ENCODE measurements at places on chromosomes 12 and 14.

DNA sequence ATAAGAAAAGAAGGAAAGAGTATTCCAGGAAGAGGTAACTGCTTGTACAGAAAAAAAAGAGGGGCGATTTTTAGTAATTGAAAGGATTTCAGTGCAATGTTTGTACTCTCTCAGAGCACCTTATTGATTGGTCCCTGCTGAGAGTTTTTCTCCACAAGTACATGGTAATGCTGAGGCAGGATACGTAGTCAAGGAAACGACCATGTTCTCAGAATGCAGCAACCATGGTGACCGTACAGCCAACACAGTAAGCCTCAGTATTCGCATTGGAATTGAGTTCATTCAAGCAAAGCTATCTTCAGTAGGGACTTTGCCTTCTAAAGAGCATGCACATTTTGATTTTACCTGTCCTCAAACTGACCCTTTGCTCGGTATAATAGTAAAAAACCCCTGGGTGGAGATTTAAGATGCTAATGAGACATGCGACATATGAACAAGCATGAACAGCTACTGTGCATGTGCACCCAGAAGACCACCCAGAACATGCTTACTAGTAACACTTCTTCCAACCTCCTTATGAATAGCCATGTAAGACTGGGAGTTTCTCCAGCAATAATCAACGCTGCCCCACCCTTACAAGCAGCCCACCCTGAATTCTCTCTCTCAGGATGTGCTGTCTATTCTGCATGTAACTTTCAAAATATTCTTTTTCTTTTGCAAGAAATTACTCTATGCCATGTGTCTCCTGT is 6.2 kb upstream of the SLC41A2 start:
- no peak for DNase-seq

DNA sequence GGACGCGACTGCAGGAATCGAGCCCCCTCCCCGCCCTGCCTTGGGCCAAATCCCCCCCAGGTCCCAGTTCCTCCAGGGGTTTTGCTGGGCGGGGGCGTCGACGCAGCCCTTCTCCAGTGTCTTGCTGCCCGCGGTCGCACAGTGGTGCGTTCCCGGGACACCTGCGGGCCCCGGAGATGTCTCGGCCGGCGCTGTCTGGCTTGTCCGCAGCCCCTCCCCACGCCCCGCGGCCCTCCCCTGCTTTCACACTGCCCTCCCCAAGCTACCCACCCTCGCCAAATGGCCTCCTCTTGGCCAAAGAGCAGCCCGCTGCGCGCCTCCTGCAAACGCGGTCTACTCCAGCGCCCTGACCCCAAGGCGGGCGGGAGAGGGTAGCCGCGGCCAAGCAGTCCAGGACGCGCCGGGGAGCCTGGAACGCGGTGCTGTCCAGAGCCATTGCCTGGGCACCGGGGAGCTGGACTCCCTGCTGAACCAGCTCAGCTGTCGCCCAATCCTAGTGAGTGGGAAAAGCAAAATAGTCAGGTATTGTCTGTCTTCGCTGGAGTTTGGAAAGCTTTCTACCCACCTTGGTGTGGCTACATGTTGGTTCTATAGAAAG is 122.0 kb downstream of the AACS start:
- no peak for DNase-seq

GRCh38 chr12:13534242-13534641 is 337.7 kb downstream of the EMP1 start:
- DNase-seq, result no peak

- DNase-seq, result no peak
Measured at GRCh38 chr14:33370426-33370825, 431.7 kb downstream of the NPAS3 start.

GRCh38 chr12:52041695-52042123 is 9.5 kb upstream of the NR4A1 start:
- DNase-seq, result peak; percentile 69

DNA sequence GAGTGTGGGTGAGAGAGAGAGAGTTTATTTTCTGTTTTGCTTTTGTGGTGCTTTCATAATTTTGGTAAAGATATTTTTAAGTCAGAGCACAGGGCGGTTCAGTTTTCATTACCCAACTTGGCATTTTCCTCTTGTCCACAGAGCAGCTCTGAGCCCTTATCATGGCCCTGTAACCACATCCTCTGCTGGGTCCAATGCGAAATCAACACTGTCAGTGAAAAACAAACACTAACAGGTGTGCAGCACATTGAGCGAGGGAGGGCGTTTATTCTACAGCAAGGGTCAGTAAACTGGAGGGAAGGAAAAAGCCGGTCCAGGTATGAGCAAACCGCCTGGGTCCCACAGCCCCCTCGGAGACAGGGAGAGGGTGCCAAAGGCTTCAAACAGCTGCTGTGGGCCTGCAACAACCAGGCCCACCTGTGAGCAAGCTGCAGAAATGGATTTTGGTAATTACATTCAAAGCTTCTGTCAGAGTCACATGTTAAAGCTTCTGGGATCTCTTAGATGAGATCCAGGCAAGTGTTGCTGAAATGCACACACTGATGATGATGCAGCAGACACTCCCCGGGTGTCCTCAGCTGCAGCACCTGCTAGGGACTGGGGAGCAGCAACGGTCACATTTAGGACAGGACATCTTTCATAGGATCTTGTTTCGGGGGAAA is 132.7 kb upstream of the DYRK2 start:
- DNase-seq, result no peak

GRCh38 chr12:78560633-78561032 is 303.9 kb upstream of the SYT1 start:
- DNase-seq, result no peak

DNA sequence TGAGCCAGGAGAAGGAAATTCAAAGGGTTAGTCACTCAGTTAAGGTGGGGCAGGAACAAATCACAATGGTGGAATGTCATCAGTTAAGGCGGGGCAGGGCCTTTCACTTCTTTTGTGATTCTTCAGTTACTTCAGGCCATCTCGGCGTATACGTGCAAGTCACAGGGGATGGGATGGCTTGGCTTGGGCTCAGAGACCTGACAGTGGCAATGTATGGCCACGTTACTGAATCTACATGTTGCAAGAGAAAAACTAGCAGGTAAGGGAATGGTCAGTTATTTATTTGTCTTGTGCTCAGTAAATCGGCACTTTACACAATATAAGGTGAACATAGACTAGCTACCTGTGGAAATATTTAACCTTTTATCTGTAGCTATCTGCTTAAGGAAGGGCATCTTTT is 11.9 kb downstream of the SLCO1B3 start:
- DNase-seq, result no peak

- DNase-seq, result peak; percentile 53
Measured at GRCh38 chr12:110270125-110270962, 10.7 kb upstream of the ATP2A2 start.

DNA sequence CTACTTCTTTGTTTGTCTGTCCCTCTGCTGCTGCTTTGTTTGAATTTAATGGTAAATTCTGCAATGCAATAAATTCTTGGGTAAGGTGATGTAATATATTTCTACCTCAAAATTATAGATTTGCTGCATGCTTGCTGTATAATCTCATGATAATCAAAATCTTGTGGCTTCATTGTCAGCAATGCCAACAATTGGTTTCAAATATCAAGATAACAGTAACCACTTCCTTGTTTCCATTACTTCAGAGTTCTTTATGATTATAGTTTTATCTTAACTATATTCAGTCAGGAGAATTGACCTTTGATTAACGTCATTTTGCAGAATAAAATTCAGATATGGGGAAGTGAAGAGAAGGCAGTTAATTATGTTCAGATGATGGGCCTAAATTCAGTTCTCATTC is 30.2 kb upstream of the RNU6-8 start:
- DNase-seq, result no peak

GRCh38 chr12:106631150-106631549 is 48.3 kb downstream of the RFX4 start:
- DNase-seq, result no peak

DNA sequence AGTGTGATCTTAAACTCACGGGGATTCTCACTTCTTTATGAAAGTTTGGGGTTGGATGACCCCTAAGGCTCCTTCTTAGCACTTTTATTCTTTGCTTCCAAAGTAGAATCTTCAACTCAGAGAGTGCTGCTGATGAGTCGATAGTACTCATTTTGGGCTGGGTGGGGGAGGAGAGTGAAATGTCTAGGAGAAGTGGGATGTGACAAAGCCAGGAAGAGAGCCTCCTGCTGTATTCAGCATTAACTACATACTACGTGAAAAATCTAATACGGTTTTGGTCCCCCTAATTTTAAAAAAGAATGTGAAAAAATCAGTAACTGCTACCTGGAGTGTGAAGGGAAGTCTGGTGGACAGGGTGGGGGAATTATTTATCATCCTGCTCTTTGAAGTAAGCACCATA is 148.3 kb downstream of the SAMD4A start:
- peak; percentile 24 for DNase-seq

GRCh38 chr14:89226801-89227495 is 190.1 kb downstream of the FOXN3 start:
- DNase-seq, result no peak

GRCh38 chr12:29245246-29245645 is 96.2 kb downstream of the FAR2 start:
- no peak for DNase-seq

DNA sequence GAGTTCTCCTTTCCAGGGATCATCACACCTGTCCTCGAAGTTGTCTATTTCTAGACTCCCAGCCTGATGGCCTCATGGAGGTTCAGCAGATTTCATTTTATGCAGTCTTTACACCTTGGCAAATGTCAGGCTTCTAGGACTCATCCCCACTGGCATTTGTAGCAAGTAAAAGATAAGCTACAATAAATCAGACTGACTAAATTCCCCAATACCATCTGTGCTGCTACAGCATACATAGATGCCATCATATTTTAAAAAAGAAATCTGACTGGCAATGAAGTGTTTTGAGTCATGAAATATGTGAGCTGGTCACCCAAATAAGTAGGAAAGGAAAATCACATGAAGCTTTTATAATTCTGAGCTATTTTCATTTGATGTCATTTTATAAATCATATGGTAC is 55.3 kb downstream of the KCNC2 start:
- no peak for DNase-seq

GRCh38 chr14:97056086-97056485 is 258.9 kb downstream of the VRK1 start:
- no peak for DNase-seq

DNA sequence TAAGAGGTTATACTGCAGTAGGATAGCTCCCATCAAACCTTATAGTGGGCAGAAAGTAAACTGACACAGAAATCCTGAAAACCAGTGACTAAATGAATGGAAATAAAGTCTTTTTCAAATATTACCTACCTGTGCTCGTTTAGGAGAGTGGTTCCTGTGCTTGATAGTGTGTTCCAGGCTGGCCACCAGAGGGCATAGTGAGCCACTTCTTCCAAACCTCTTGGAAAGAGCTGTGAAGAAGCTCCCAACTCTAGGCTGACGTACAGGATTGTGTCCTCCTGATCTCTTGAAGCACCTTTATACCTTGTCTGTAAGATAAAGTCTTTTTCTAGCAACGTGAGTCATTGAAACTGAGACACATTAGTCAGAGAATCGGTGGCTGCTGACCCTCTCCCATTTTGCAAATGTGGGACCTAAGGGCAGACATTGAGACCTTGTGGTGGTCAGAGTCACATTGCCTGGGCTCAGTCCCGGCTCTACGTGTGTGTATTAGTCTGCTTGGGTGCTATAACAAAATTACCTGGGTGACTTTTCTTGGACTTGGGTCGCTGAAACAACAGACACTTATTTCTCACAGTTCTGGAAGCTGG is 17.6 kb downstream of the TDP1 start:
- DNase-seq, result peak; percentile 80

DNA sequence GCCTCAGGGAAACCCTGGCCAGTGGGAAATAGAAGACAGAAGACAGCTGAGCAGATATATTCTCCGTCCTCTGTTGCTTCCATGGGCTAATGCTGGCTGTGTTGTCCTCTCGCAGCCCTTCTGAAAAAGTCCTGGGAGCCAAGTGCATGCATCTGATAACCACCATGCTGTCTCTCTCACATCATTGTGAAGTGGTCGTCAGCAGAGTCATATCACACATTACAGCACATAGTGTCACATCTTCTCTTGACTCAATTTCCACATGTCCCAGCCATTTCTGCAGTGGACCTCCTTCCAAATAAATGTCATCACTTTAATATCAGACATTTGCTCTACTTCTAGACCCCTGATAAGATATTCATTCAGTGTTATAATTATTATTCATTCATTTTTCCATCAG is 3.8 kb downstream of the TAS2R20 start:
- no peak for DNase-seq

DNA sequence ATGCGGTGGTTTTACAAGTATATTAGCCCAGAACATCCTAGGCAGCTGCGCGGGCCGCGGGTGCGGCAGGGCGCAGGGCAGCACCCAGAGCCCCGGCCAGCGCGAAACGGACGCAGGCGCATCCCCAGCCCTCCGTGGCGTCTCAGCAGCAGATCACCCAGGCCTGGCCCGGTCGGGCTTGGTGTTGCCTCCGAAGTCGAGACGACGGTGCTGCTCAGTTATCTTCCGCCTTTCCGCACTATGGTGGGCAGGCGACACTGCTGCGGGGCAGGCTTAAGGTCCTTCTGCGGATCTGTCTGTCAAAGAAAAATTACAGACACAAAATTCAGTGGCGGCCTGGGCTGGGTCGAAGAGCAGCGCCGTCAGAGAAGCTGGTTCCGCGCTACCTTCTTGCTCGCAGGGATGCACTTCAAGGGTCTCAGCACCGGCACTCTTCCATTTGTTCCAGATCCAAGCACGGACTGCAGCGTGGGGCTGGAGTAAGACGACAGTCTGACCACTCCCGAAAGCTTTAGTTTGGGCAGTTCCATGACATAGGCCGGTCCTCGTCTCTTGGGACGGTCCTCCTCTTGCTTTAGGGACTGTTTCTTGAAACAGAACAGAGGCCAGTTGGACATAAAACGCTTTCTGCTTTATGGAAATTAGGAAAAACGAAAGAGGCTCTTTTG is 75.8 kb downstream of the MOK start:
- no peak for DNase-seq

- DNase-seq, result no peak
Measured at GRCh38 chr12:120483621-120484020, 12.3 kb upstream of the DYNLL1 start.

GRCh38 chr12:95545731-95546490 is 5.4 kb downstream of the USP44 start:
- no peak for DNase-seq

GRCh38 chr14:22468830-22469229 is 120.2 kb downstream of the DAD1 start:
- no peak for DNase-seq

- no peak for DNase-seq
Measured at GRCh38 chr14:88823968-88824313, 510 bp upstream of the TTC8 start.

DNA sequence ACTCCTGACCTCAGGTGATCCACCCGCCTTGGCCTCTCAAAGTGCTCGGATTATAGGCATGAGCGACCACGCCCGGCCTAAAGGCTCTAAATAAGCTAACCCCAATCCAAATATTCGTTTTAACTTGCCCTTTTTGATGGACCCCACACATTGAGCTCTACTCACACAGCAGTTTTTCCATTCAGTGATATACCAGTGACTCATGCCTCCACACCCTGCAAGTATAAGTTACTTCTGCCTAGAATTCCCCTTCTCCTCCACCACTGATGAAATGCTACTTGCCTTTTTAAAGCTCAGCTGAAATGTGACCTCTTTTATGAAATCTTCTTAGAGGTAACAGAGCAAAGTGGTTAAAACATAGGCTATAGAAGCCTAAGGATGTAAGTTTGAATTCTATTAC is 68.8 kb downstream of the EXOC5 start:
- no peak for DNase-seq
